Neural crest cell (in vitro differentiated cells): ENCODE measurements at places on chromosomes 12 and 14. TPM values are rescaled to one million over a fixed set of nuclear protein-coding genes. Genes with fewer than 3 reads are reported as not detected.

DNA sequence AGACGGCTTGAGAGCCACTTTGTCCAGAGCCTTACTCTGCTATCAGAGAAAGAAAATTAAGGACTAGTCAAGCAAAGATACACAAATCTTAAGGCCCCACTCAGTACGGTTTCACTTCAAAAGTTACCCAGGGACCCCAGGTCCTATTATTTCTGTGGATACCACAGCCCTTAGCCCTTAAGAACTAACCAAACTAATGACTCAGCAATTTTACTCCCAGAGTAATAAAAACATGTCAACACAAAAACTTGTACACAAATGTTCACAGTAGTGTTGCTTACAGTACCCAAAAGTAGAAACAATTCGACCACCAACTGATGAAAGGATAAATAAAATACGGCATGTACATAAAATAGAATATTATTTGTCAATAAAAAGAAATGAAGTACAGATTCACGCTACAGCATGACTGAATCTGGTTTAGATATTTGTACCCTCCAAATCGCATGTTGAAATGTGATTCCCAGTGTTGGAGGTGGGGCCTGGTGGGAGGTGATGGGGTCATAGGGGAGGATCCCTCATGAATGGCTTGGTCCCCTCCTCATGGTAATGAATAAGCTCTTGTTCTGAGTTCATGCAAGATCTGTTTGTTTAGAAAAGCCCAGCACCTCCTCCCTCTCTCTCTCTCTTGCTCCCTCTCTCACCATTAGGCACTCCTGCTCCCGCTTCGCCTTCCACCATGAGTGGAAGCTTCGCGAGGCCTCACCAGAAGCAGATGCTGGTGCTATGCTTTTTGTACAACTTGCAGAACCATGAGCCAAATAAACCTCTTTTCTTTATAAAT lies 30.5 kb downstream of the AREL1 start:
- peak; percentile 19 for DNase-seq

Gene EPYC
- not detected in 2 replicates for total RNA-seq

GRCh38 chr14:94145902-94146527 lies 16.6 kb upstream of the IFI27L2 start:
- no peak for DNase-seq

- no peak for DNase-seq
These were observed 74.5 kb downstream of the KCNK10 start for GRCh38 chr14:88248606-88249005.

DNA sequence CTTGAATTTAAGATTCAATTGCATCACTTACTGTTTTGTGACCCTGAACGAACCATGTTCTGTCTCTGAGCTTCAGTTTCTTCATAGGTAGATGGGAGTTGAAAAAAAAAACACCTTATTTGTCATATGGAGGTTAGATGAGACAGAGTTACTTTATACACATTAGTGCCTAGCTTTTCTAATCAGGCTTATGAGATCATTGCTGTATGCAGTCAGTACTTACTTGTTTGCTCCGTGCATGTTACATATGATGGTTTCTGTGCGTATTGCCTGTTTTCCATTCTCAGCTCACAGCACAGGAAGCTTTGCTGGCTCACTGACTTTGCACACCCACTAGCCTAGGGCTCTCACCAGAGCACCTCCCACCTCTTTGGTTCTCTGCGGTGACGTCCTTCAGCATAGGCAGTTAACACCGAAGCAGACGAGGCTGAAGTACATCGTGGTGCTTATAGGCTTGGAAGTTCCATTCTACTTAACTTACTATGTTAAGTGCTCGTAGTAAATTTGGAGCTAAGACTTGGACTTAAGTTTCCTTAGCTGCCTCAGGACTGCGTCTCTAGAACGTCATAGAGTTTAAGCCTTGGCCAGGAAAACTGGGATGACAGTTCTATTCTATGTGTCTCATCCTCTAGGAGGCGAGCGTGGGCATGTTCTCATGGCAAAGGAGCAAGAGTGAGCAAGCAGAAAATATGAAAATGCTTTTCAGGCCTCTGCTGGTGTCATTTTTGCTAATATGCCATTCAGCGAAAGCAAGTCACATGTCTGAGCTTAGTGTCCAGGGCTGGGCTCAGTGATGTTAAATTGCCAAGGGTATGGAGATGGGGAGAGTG lies 57.3 kb downstream of the NRXN3 start:
- no peak for DNase-seq

GRCh38 chr12:46459111-46459510 lies 86.5 kb upstream of the SLC38A2 start:
- no peak for DNase-seq

Gene SMCO2
- not detected in 2 replicates for total RNA-seq

- DNase-seq = no peak
These were observed 40.2 kb downstream of the CACNA2D4 start for GRCh38 chr12:1878214-1878613.

GRCh38 chr12:53618275-53618674 lies 7.9 kb downstream of the ATF7 start:
- no peak for DNase-seq

- no peak for DNase-seq
These were observed 171.6 kb downstream of the DPF3 start for GRCh38 chr14:72722201-72722785.

DNA sequence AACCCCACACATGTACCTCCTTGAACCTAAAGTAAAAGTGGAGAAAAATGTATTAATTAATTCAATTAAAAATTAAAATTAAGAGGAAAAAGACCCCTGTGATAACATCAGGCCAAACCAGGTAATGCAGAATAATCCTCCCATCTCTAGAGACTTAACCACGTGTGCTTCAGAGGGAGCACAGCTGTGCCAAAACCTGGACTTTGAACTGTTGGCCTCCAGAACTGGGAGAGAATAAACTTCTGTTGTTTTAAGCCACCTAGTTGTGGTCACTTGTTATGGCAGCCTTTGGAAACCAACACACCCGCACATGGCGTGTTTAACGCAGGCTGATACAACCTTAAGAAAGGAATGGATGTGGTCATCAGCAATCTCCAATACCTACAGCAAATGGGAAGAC lies 23.8 kb downstream of the OAS2 start:
- no peak for DNase-seq

Gene RBP5
- 0.65 and 1.0 TPM in 2 replicates for total RNA-seq

- DNase-seq = no peak
These were observed 23.6 kb downstream of the TMEM229B start for GRCh38 chr14:67464879-67465278.

Gene ZBTB1
- 36.0 and 41.4 TPM in 2 replicates for total RNA-seq

GRCh38 chr12:3225796-3226180 lies 148.6 kb downstream of the TSPAN9 start:
- DNase-seq = no peak

Gene PLEKHD1
- 0.14 TPM in 1 of 2 replicates, not detected in the other for total RNA-seq

GRCh38 chr12:79358716-79359300 lies 332.0 kb downstream of the PAWR start:
- DNase-seq = no peak

- DNase-seq = no peak
These were observed 30.3 kb upstream of the FOXN3 start for GRCh38 chr14:89447182-89447944.

DNA sequence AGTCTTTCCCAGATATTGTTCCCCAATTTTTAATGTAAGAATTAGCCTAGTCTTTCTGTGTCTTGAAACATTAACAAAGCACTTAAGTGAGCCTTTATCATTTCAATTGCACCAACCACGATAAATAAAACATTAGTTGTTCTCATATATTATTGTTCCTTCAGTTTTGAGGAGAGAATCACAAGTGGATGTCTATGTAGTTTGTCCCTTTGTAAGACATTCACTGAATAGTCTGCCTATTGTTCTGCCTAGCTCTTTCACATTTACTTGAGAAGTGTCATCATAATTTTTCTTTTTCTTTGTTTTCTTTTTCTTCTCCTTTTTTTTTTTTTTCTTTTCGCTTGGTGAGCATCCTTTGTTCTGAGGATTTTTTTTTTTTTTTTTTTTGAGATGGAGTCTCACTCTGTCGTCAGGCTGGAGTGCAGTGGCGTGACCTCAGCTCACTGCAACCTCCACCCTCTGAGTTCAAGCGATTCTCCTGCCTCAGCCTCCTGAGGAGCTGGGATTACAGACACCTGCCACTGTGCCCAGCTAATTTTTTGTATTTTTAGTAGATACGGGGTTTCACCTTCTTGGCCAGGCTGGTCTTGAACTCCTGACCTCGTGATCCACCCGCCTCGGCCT lies 129.7 kb downstream of the SYT1 start:
- no peak for DNase-seq

Gene LTB4R2
- total RNA-seq = 7.9 and 9.4 TPM in 2 replicates

DNA sequence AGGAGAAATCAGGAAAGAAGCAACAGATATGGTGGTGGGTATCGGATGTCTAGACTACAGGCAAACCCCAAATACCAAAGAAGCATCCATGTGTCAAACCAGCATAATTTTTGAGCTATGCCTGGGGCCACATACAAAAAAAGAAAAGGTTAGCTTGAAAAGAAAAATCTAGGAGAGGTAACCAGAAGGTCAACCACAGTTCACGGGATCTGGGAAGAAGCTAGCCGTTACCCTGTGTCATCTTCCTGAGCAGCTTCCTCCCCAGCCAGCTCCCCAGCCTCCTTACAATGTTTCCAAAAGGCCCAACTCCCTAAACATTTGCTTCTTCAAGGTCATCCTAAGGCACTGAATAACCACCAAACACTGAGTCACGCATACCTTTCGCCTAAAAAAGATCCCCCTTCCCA lies 3.1 kb downstream of the SINHCAF start:
- no peak for DNase-seq

DNA sequence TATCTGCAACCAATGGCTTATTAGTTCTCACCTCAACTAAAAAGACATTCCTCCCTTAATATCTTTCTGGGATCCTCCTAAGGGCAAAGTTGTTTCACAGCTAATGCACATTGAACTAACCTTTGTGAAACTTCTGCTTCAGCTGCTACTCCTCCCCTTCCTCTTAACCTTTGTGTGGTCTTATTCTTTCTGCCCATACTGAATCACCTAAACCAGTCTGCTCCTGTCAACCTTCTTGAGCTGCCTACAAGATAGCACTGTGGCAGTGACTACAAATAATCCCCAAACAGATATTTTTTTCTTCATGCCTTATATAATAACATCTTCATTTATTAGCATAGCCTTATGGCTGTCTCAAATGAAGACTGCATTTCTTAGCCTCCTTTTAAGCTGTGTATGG lies 1077.4 kb upstream of the ATXN7L3B start:
- DNase-seq = no peak

- DNase-seq = no peak
These were observed 297.6 kb upstream of the SEL1L start for GRCh38 chr14:81831128-81831820.

Gene MYF5
- total RNA-seq = not detected in 2 replicates

GRCh38 chr14:78090864-78091263 lies 79.3 kb upstream of the NRXN3 start:
- no peak for DNase-seq

Gene OR4E2
- total RNA-seq = not detected in 2 replicates

DNA sequence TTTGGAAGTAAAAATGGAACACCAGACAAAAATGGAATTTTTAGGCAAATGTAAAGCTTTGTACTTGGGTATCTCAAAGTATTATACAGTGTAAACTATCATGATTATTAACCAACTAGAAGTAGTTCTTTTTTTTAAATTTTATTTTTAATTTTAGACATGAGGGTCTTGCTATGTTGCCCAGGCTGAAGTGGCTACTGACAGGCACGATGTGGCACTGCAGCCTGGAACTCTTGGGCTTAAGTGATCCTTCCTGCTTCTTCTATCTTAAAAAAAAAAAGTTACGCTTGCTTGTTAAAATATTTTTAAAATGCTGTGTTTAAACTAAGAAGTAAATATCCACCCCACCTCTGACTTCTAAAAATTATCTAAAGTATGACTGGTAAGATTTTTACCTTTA lies 1.9 kb upstream of the FUT8 start:
- DNase-seq = no peak
